ENCODE measurements at places on chromosomes 2 and 18.

GRCh38 chr18:13370995-13371625, 152.6 kb downstream of the LDLRAD4 start:
- DNase-seq, result no peak

- no peak for DNase-seq
These were observed 86.6 kb downstream of the SS18 start for GRCh38 chr18:26003817-26004216.

GRCh38 chr18:50626317-50626716, 66.4 kb downstream of the MAPK4 start:
- no peak for DNase-seq

DNA sequence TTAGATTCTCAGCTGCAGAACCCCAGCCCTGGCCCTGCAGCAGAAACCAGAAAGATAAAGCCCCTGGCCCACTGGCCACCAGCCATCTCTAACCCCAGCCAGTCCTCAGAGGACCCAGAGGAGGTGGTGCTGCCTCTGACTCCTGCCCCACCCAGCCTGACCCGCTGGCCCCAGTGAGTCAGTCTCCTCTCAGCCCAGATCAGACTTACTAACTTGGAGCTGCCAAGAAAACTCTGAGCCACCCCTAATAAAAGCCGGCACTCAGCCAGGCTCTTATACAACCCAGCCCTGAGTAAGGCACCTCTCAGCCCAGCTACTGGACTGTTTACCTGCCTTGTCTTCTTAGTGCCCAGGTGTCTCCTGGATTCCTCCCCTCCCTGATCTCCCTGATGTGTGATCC, 2.0 kb downstream of the SLC14A2 start:
- DNase-seq, result no peak

- DNase-seq, result peak; percentile 17
These were observed 64.9 kb downstream of the NCKAP5 start for GRCh38 chr2:133503323-133503722.

DNA sequence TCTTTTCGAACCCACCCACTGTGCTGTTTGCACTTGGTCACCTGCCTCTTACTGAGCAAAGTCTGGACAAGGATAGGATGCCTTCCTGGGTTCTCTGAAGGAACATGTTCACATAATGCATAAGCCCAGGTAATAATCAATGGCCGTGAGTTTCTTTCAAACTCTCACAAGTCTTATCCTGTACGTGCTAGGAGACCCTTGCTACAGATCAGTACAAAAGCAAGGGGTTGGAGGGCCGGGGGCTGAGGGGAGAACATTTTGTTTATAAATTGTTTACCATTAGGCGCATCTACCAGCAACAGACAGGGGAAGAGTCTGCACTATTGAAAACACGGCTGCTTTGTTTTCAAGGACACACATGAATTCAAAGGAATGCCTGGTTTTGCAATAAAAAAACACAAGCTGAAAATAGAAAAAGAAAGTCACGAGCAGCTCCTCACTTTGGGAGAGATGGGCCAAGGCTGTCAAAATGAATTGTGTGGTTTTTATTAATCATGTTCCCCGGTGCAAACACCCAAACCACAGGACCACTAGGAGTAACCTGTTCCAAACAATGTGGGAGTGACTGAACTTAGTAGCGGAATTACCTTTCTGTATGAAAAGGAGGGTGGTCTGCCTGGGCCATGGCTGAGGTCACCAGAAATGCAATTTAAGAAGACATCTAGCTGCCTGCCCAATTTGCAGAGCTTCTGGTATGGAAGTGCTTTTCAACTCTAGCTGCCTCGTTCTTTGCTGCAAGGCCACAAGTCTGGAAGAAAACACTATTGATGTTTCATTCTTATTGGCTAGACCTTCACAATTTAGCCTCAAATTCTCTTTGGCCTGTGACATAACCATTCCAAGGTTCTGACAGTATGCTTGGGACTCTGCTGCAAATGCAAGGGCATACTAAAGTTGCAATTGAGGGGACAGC, 73.5 kb downstream of the CCBE1 start:
- no peak for DNase-seq

GRCh38 chr2:219448099-219448775, 13.6 kb downstream of the SPEG start:
- no peak for DNase-seq

GRCh38 chr18:10086458-10087210, 172.8 kb downstream of the VAPA start:
- no peak for DNase-seq

GRCh38 chr2:109321570-109321969, 192.6 kb downstream of the SH3RF3 start:
- no peak for DNase-seq

- peak; percentile 65 for DNase-seq
These were observed 322.6 kb downstream of the PRKCE start for GRCh38 chr2:45974056-45974455.

- no peak for DNase-seq
These were observed 471.7 kb downstream of the THSD7B start for GRCh38 chr2:137237055-137237454.

DNA sequence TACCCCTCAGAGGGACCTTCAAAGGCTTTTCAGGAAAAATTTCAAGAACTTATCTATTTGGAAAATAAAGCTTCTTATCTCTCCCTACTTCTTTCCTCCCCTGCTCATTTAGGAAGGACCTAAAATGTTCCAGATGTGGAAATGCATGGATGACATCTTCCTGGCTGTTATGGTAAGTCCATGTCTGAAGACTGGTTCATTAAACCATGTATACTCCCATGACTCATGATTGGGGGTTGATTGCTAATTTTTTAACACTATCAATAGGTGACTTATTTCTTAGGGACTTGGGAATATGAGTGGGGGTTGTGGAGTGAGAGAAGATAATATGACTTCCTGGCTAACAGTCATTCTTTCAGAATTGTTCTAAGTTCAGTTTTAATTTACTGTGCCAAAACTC, 104.0 kb upstream of the PARD3B start:
- DNase-seq, result no peak

- peak; percentile 48 for DNase-seq
These were observed 45.1 kb downstream of the SLC9A2 start for GRCh38 chr2:102664471-102664909.

GRCh38 chr2:41764919-41765318, 282.9 kb upstream of the PKDCC start:
- no peak for DNase-seq

DNA sequence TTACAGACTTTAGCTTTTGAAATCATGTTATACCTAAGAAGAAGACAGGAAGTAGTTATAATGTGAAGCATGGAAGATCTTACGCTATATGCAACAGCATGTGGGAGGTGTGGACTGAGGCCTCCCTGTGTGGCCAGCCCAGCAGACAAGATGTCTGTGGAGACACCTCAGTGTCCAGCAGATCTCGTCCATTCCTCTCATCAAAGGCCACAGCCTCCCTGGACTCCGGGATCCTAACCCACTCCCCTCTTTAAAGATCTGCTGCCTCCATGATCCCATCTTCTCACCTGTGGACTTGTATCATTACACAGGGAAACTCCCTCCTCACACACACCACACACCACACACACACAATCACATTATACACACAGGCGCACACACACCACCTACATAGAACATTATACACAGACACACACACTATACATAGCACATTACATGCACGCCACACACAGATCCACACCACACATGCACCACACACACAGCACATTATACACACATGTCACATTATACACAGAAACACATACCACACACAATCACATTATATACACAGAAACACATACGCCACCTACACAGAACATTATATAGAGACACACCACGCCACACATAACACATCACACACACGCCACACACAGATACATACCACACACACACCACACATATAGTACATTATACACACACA, 89.5 kb downstream of the PXDN start:
- no peak for DNase-seq

DNA sequence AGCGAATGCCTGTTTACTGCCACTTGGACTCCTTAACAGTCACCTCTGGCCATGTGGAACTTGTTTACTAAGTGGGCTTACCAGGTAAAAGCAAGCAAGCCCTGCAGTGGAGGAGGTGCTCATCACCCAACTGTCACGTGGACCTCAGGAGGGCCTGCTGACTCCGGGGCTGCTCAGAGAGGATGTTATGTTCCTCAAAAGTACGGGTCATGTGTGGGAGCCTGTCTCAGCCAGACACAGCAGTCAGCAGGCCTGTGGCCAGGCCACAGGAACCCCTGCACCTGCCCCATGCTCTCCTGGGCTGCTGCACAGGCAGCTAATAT, 36.2 kb downstream of the AMER3 start:
- no peak for DNase-seq

- no peak for DNase-seq
These were observed 64.6 kb upstream of the SERPINE2 start for GRCh38 chr2:224103651-224104050.

- peak; percentile 15 for DNase-seq
These were observed 79.8 kb upstream of the CCDC141 start for GRCh38 chr2:179129574-179130238.

DNA sequence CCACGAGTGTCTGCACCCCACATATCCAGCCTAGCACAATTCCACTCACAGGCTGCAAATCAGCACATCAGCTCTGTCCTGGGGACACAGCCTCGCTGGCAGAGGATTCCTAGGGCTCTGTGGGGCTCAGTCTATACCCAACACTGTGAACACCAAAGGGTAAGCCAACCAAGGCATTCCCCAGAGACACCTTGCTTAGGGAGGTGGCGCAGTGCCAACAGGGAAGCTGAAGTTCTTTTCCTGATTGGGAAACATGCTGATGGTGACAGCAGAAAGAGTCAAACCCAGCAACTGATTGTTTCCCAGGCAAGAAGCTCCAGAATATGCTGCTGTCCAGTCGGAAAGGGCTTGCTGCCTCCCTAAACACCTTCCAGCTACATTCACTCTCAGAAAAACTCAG, 55.8 kb downstream of the TTC32 start:
- DNase-seq, result no peak

DNA sequence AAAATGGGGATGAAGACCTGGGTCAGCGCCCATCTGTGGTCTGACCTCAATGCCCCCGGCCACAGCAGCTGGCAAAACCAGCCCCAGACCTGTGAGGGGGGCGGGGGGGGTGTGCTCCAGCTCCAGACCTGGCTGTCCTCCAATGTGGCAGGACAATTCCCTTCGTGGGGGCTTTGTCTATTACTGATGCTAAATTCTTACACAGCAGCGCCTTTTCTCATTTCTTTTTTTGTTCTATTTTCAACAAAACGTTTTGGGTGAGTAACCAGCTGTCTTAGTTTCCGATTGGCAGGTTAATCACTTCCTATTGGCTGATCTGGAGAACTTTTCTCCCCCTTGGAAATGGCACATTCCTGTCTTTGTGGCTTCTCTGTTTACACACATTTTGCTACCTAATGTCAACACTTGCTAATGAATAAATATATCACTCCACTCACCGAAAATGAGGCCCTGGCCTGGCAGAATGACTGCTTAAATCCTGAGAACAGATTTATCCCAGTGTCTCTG, 4.4 kb downstream of the SMAD7 start:
- no peak for DNase-seq

DNA sequence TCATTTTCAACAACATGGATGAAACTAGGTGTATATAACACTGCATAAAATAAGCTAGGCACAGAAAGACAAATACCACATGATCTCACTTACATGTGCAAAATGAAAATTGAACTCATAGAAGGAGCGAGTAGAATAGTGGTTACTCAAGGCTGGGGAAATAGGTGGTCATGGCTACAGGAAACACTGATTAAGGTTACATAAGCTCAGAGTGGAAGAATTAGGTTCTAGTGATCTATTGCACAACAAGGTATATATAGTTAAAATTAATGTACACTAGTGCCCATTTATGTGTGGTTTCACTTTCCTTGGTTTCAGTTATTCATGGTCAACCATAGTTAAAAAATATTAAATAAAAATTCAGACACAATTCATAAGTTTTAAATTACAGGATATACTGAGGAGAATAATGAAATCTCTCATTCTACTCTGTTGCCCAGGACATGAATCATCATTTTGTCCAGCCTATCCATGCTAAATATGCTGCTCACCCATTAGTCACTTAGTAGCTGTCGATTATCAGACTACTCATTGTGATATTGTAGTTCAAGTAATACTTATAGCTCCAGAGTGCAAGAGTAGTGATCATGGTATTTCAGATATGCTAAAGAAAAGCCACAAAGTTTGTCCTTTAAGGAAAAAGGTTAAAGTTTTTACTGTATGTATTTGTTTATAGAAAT, 1530.9 kb upstream of the LRRTM1 start:
- no peak for DNase-seq

GRCh38 chr2:156323754-156324153, 8.8 kb downstream of the NR4A2 start:
- DNase-seq, result no peak

GRCh38 chr2:23604731-23605130, 219.8 kb downstream of the KLHL29 start:
- no peak for DNase-seq

- DNase-seq, result no peak
These were observed 95.9 kb downstream of the ALPK2 start for GRCh38 chr18:58532972-58533371.

GRCh38 chr2:185757356-185757755, 18.8 kb downstream of the FSIP2 start:
- no peak for DNase-seq

DNA sequence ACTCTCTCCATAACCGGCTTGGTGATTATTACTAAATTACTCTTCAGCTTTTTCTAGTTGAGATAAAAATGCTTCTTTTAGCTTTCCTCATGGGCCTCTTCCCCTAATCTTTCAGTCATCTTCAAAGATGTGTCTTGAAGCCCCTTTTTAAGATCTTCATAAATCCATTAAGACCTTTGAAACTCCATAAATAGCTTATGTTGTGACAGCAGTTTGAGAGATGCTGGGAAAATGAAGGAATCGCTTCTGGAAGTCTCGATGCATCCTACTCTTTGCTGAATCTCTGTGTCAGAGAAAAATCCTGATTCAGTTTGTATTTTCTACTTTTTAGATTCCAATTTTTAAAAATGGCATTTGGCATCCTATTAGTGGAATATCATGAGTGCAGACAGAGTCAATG, 13.0 kb downstream of the SCYGR4 start:
- DNase-seq, result no peak

GRCh38 chr2:203498161-203498560, 36.9 kb downstream of the RAPH1 start:
- DNase-seq, result no peak

GRCh38 chr2:125746321-125747164, 909.4 kb upstream of the GYPC start:
- DNase-seq, result no peak

DNA sequence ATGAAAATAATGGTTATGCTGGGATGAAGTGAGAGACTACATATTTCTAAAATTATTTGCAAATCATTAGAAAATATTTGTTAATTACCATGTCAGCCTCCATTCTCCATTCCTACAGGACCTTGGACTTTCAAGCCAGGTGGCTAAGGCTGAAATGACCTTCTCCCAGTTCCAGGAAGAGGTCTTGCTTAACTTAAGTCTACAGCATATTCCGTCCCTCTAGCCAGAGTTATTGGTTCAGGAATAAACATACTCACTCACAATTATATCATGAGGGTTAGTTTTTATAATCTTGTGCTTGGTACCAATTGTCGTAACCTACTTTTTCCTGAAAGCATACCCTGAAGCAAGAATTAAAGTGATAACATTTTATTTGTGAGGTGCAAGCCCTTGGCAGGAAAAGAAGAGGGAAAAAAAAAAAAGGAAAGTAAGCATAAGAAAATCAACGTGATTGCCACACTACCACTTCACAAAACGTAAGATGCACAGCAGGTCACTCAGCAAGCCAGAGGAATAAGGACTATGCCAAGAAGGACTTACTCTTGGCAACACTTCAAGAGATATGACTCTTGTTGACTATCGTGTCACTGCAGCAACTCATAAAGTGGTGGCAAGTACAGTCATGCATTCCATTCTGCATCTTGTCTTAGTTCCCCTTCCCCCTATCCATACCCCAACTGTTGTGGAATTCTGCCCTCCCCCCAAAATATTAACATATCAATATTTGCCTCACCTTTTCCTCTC, 479.1 kb downstream of the MBD2 start:
- DNase-seq, result no peak
